Renal cortical epithelial cell (primary cell): ENCODE measurements at places on chromosomes 12 and 14. TPM values are rescaled to one million over a fixed set of nuclear protein-coding genes. Genes with fewer than 3 reads are reported as not detected.

- DNase-seq = no peak
Observed at GRCh38 chr14:74077401-74077800, 6.9 kb downstream of the ALDH6A1 start.

DNA sequence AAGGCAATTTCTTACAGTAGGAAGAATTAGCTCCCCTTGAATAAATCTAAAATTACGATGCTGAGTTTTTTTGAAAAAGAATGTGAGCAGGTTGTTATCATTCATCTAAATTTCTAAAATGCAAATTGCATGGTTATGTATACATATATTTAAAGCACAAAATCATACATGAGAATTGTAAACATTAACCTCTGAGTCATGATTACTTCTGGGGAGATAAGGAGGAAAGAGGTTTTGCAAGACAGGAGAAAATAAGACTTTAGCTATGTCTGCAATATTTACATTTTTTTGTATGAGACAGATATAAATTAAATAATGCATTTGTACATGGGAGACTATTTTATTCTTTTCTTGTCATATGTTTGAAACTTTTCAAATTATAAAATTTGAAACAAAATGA lies 72.2 kb downstream of the TSPAN8 start:
- DNase-seq = no peak

DNA sequence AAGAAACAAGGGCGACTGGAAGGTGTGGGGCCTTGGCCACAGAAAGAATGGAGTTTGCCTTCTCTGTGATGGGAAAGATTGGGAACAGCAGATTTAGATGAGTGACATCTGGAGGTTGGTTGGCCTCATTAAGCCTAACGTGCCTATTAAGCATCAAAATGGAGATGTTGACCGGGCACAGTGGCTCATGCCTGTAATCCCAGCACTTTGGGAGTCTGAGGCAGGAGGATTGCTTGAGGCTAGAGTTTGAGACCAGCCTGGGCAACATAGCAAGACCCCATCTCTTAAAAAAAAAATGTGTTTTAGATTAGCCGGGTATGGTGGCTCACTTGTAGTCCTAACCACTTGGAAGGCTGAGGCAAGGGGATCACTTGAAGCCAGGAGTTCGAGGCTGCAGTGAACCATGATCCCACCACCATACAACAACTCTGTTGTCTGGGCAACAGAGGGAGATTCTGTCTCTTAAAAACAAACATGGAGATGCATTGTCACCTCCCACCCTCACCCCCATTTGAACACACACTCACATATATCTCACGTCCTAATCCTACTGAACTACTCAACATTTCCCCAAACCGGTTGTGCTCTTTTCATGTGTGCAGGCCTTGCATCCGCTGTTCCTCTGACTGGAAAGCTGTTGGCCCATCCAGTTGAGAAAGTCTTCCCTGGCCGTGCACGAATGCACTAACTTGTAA lies 172.1 kb downstream of the ETV6 start:
- DNase-seq = no peak

DNA sequence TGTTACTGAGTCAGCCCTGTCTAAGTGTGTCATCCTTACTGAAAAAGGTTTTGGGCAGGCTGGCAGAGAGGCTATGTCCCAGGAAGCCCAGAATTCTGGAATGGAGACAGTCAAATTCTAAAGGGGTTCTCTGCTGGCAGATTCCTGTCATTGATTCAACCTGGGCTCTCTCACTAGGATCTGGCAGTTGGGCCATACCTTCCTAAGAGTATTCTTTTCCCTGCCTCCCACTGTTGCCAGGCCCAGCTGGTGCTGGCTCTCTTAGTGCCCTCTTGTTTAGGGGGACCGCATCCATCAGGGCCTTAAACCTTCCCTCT lies 85.0 kb upstream of the EGLN3 start:
- no peak for DNase-seq

DNA sequence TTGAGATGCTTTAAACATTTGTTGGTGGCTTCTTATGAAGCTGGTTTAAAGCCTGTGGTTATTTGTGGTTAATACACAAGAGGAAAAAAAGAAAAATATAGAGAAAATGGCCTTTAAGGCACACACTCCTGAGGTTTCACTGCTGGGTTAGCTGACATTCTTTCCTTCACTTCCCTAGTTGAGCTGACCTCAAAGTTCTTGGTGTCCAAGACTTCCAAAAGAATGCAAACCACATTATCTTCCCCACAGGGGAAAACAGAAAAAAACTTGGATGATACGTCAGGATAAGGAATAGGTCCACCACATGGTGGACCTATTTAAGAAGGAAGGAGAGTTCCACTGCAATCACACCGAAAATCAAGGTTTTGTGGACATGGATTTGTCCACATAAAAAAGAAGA lies 94.3 kb downstream of the SLC25A21 start:
- DNase-seq = peak; percentile 56

- DNase-seq = no peak
Observed at GRCh38 chr14:63712123-63712522, 15.7 kb downstream of the SGPP1 start.

Gene CPNE8
- 25.9 and 82.4 TPM in 2 replicates for total RNA-seq
